ENCODE measurements at places on chromosomes 3 and 15.

DNA sequence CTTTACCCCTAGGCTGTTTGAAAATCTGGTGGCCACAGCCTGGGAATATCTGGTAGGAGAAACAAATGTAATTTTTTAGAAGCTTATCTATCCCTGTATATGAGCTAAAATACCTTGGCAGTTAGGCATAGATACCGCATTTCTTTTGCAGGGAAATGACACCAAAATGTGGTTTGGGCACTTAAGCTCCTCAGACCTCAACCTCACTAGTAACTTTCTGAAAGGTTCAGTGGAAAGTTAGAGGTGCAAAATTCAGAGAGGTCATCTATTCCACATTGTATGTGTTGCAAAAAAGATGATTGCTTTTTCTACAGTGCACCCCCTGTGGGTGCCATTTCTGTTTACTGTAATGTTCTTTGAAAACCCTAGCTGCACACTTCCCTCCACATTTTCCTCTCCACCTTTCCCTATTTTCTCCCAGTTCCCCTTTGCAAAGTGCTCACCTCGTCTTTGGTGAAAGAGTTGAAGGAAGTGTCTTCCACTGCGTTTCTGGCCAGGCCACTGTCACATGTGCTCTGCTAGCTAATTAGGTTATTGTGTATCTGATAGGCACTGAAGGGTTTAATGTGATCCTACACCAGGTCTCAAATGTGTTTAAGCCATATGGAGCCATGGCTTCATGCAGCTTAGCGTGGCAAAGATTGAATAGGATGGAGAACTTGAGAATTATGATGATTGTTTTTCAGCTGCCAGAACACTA lies 1.3 kb downstream of the SACM1L start:
- DNase-seq: no peak

- no peak for DNase-seq
Observed at GRCh38 chr3:108959017-108959416, 5.3 kb upstream of the GUCA1C start.

DNA sequence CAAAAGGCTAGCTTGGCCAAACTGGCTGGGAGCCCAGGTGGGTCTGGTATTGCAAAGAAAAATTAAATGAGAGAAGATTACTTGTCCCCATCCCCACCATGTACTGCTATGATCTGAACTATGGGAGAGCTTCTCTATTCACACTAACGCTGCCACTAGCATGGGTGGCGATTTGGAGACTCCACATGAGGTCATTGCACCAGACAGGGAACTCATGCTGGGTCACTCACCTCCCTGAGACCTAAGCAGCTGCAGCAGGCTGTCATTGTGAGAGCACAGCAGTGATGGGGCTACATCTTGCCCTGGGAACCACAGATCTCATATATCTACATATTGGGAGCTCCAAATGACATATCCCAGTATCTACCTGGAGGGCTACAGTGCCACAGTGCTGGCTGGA lies 36.3 kb upstream of the NECTIN3 start:
- no peak for DNase-seq

GRCh38 chr3:196774848-196775422 lies 35.3 kb downstream of the PAK2 start:
- no peak for DNase-seq

- peak; percentile 67 for DNase-seq
Observed at GRCh38 chr15:63186065-63186464, 3.3 kb upstream of the RAB8B start.

DNA sequence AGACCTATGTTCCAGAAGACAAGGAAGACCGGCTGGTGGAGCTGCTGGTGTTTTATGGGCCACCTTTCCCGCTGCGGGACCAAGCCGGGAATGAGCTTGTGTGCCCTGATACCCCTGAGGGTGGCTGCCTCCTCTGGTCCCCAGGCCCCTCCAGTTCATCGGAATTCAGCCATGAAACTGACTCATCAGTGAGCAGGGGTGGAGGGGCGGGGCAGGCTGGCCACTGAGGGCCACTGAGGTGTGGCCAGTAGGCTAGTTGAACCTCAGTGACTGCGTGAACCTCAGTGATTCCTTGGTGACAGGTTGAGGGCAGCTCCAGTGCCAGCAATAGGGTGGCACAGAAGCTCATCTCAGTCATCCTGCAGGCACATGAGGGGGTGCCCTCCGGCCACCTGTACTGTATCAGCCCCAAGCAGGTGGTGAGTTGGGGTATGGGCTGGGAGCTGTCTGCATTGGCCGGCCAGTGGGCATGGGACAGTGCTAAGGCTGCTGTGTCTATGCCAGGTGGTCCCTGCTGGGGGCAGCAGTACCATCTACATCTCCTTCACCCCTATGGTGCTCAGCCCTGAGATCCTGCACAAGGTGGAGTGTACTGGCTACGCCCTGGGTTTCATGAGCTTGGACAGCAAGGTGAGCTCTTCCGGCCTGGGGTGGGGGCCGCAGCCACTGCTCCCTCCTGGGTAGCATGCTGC lies 20.3 kb downstream of the ACAA1 start:
- DNase-seq: no peak

GRCh38 chr3:48966876-48967361 lies 23.1 kb upstream of the P4HTM start:
- DNase-seq: no peak

DNA sequence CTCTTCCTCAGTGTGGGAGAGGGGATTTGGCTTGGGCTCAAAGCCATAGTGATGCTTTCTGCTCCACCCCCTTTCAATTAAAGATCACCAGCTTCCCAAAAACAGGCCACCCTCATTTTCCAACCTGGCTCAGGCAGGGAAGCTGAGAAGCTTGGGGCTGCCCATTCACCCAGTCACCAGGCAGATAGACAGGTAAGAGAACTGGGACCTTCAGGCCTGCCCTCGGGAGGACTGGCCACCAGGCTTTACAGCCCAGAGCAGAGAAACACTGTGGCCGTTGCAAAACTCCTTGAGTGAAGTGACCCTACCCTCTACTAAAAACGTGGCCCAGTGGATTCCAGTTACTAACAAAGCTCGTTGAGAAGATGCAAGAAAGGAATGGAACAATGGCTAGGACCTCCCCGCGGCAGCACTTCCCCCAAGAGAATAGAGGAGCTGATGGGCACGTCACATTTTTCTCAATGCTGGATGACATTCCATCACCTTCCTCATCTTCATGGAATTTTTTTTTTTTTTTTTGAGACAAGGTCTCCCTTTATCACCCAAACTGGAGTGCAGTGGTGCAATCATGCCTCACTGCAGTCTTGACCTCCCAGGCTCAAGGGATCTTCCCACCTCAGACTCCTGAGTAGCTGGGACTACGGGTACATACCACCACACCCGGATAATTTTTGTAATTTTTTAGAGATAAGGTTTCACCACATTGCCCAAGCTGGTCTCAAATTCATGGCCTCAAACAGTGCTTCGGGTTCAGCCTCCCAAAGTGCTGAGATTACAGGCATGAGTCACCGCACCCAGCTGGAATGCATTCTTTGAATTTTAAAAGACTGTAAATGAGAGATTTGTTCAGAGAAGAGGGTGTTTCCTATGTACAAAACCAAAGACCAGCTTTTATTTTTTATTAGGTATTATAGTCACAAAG lies 37.9 kb downstream of the LIPC start:
- peak; percentile 92 for DNase-seq

Measured in AG04449 (cell line).